Breast epithelium (tissue), 4 donors: ENCODE measurements at places on chromosomes 2 and 18. TPM values are rescaled to one million over a fixed set of nuclear protein-coding genes. Genes with fewer than 3 reads are reported as not detected.

- DNase-seq = no peak
- H3K27ac ChIP-seq = no peak overlapping the region
- H3K4me1 ChIP-seq = peaks cover 12% of the 10 kb centered on the region
- no peaks in the 10 kb centered on the region for H3K27me3 ChIP-seq
- no peaks in the 10 kb centered on the region for H3K36me3 ChIP-seq
Measured at GRCh38 chr2:121524685-121525425, 5.8 kb upstream of the RNU4ATAC start.

GRCh38 chr2:19988600-19988999 is 1.3 kb downstream of the WDR35 start:
- no peaks in the 10 kb centered on the region for H3K36me3 ChIP-seq
- no peak overlapping the region for H3K27ac ChIP-seq
- no peak for DNase-seq
- no peaks in the 10 kb centered on the region for H3K27me3 ChIP-seq
- H3K4me3 ChIP-seq = no peak overlapping the region

DNA sequence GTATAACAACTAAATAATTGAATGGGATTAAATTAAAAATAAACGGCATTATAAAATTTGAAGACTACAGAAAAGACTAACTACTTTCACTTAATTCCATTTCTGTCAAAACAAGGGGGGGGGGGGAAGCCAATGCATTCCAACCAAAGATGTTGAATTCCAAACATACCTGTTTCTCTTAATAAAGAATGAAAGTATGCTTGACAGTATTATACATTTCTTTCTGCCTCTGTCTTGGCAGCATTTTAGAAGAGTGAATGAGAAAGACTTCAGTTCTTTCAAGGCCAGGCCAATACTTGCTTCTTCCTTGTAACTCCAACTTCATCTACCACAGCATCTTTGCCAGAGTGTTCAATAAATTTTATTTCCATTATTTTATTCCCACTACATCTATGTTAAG is 65.9 kb downstream of the PDE11A start:
- H3K36me3 ChIP-seq = no peaks in the 10 kb centered on the region
- H3K4me1 ChIP-seq = no peaks in the 10 kb centered on the region
- H3K27ac ChIP-seq = no peak overlapping the region
- no peak for DNase-seq
- no peak overlapping the region for H3K4me3 ChIP-seq

DNA sequence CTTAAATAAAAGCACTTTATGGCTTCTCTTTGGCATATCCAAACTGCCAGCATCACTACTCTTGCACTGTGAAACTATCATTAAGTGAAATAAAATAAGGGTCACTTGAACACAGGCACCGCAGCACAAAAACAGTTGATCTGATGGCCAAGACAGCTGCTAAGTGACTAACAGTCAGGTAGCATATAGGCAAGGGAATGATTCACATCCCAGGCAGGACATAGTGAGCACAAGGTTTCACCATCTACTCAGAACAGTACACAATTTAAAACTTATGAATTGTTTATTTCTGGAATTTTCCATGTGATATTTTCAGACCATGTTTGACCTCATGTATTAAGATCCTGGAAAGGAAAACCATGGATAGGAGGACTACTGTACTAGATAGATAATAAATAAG is 214.2 kb downstream of the MREG start:
- H3K27me3 ChIP-seq = no peaks in the 10 kb centered on the region
- no peak overlapping the region for H3K4me3 ChIP-seq
- DNase-seq = no peak
- no peaks in the 10 kb centered on the region for H3K36me3 ChIP-seq
- H3K27ac ChIP-seq = no peak overlapping the region

DNA sequence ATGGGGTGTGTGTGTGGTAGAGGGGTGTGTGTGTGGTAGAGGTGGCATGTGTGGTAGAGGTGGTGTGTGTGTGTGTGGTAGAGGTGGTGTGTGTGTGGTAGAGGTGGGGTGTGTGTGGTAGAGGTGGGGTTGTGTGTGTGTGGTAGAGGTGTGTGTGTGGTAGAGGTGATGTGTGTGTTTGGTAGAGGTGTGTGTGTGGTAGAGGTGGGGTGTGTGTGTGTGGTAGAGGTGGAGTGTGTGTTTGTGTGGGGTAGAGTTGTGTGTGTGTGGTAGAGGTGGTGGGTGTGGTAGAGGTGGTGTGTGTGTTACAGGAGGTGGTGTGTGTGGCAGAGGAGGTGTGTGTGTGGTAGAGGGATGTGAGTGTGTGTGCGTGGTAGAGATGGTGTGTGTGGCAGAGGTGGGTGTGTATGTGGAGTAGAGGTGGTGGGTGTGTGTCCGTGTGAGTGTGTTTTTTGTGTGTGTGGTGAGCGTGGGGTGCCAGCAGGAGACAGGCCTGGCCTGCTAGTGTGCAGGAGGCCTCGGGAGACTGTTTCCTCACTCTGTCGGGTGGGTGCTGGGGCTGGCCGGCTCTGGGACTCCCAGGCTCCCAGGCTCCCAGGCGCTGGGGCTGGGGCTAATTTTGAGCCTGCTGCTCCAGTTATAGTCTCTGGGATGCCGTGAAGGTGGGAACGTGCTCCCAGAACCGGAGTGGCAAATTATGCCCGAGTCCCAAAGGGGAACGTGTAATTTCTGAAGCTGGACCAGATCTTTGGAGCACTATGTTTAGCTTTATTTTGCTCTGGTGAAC is 165.2 kb downstream of the DYSF start:
- H3K4me3 ChIP-seq = no peak overlapping the region
- H3K27me3 ChIP-seq = no peaks in the 10 kb centered on the region
- H3K27ac ChIP-seq = peak overlapping the region; percentile 3
- DNase-seq = no peak
- no peaks in the 10 kb centered on the region for H3K36me3 ChIP-seq

GRCh38 chr2:140717481-140717880 is 1413.3 kb downstream of the LRP1B start:
- H3K4me1 ChIP-seq = no peaks in the 10 kb centered on the region
- H3K27ac ChIP-seq = no peak overlapping the region
- no peak for DNase-seq
- H3K27me3 ChIP-seq = no peaks in the 10 kb centered on the region
- peaks cover 4% of the 10 kb centered on the region for H3K36me3 ChIP-seq

DNA sequence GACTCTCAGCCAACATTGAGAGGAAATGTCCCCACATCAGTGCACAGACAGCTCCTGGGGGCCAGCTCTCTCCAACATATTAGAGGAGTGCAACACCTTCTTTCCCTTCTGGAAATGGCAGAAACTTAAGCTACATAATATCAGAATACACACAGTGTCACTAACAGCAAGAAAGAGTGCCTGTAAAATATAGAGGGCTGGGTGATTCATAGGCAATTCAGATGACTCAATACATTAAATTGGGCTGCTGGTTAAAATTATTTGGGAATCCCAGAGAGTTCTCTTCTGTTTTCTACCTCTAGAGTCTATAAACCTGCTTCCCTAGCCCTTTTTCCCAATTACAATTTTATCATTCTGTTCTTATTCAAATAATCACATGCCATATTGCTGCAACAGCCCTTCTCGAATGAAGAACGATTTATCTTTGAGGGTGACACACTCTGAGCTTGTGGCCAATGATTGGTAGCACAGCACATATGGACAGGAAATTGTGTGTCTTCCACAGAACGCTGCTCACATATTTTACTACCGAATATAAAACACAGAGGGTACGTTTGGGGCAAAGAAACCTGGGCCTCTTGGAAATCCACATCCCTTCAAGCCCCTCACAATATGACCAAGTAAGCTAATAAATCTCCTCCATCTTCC is 381.2 kb downstream of the MBD2 start:
- no peak for DNase-seq
- H3K27me3 ChIP-seq = no peaks in the 10 kb centered on the region
- H3K27ac ChIP-seq = no peak overlapping the region
- no peaks in the 10 kb centered on the region for H3K36me3 ChIP-seq
- no peak overlapping the region for H3K4me3 ChIP-seq
- H3K4me1 ChIP-seq = no peaks in the 10 kb centered on the region

- H3K27me3 ChIP-seq = no peaks in the 10 kb centered on the region
- no peak for DNase-seq
- no peaks in the 10 kb centered on the region for H3K36me3 ChIP-seq
Measured at GRCh38 chr2:180891360-180891759, 89.0 kb upstream of the UBE2E3 start.

DNA sequence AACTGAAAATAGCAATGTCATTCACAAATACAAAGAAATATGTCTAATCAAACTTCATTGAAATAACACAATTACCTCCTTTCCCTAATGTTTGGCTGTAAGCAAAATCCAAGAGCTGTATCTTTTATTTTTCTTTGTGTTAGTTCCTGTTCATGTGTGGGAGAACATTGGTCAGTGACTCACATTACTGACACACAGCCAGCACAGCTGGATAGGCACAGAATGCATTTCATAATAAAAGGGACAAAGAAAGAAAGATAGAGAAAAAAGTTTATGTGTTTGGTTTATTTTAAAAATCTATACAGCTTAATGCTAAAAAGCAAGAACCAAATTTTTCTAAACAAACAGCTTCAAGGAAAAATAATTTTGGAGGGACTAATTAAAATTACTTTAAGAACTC is 185.6 kb upstream of the COL3A1 start:
- no peaks in the 10 kb centered on the region for H3K27me3 ChIP-seq
- no peaks in the 10 kb centered on the region for H3K36me3 ChIP-seq
- peak overlapping the region; percentile 25 for H3K4me3 ChIP-seq
- peak overlapping the region; percentile 80 for H3K27ac ChIP-seq

- H3K27ac ChIP-seq = no peak overlapping the region
- no peak overlapping the region for H3K4me3 ChIP-seq
- no peaks in the 10 kb centered on the region for H3K27me3 ChIP-seq
- H3K4me1 ChIP-seq = no peaks in the 10 kb centered on the region
- DNase-seq = no peak
Measured at GRCh38 chr2:167653131-167653530, 594.3 kb downstream of the STK39 start.

Gene COL5A2
- 111 TPM for total RNA-seq
